ENCODE measurements at places on chromosomes 3 and 15. TPM values are rescaled to one million over a fixed set of nuclear protein-coding genes. Genes with fewer than 3 reads are reported as not detected.
A peak's percentile ranks its signal among the peaks of the same experiment; 100 is the strongest.

GRCh38 chr3:81490541-81491288 lies 270.7 kb downstream of the GBE1 start:
- peak; percentile 36 for DNase-seq

DNA sequence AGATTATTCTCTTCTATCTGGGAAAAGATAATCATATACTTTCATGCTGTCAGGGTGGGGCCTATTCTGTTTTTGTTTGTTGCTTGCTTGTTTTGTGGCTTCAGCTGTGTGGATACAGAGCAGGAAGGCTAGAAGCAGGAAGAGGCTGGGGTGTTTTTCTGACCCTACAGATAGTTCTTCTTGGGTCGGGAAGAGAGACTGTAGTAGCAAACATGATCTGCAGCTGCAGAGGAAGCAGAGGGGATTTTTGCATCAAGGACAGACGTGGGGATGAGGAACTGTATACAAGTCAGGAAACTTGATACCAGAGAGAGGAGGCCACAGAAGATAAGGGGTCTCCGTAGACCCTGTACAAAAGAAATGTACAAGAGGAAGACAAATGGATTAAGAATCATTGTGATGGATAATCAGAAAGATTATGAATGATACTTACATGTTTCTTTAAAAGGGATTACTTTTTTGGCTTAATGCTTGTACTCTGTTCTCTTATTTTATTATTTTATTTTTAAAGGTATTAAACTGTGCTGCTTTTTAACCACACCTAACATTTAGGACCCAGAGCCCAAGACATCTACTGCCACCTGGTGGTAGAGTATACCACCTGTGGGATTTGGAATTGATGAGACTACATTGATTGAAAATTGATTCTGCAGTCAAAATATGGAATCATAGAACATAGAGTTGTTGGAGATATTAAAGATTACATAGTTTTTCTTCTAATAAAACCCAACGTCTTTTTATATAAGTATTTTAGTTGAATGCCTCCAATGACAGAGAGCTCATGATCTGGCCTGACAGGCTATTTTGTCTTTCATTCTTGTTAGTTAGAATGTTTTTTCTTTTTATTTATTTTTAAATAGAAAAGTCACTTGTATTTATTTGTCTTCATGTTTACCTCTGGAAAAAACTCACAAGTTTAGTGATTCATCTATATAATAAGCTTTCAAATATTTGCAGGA lies 87.3 kb upstream of the ROPN1 start:
- DNase-seq, result no peak

GRCh38 chr3:33269385-33269784 lies 7.9 kb upstream of the FBXL2 start:
- DNase-seq, result no peak

DNA sequence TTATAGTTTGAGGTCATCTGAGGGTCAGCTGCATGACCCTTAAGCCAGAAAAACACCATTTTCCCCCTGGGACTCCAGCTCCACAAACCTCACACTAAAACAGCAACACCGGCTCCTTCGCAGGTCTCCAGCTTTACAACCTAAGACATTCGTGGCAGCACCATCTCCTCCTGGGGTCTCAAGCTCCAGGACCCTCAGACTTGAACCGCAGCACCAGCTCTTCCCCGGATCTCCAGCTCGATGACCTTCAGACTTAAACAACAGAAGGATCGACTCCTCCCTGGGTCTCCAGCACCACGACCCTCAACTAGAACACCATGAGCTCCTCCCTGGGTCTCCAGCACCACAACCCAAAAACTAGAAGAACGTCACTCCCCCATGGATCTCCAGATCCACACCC lies 233.7 kb upstream of the CNTN6 start:
- DNase-seq, result no peak

- no peak for DNase-seq
Measured at GRCh38 chr3:79253271-79253670, 514.5 kb downstream of the ROBO1 start.

The RFT1 gene
- 41.3 TPM for total RNA-seq

The HOMER2 gene
- total RNA-seq, result 1.7 TPM
